Stimulated activated CD8-positive, alpha-beta memory T cell treated with anti-CD3 and anti-CD28 coated beads, Interleukin-2, amount 100 ng/mL, for 1 hour (primary cell): ENCODE measurements at places on chromosomes 6 and 20.

- DNase-seq, result no peak
Observed at GRCh38 chr6:2196079-2196679, 49.2 kb downstream of the GMDS start.

DNA sequence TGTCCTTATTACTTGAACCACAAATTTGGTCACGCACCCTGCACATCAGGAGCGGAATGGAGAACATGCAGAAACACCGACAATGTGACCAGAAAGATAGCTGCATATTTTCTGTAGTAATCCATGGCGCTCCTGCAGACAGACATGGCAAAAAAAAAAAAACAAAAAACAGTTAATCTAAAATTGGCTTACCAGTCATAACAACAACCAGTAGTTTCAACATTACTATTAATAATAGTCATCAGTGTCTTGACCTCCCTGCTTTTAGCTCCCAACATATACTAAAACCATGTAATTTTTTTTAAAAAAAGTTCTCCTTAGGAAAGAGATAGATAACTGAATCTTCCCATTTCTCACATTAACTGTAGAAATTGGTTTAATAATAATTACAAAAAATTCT lies 6.8 kb downstream of the CGA start:
- no peak for DNase-seq

DNA sequence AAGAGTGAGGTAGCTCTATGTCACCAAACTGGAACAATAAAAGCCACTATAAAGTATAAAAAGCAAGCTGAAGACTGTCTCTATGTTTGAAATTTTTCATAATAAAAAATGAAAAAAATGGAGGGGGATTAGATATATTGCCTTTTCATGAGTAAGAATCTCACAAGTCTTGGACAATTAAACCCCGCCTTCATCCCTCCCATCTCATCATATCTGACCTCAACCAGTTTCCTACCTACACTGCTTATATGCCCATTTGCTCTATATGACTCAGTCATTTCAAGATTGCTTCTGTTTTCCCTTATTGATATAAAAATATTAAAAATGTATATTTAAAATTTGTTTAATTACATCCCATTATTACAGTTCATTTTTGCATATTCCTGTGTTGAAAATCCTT lies 2.9 kb upstream of the TRIM39 start:
- no peak for DNase-seq

- DNase-seq, result no peak
Observed at GRCh38 chr6:25320459-25320858, 41.3 kb downstream of the CARMIL1 start.

GRCh38 chr20:1651268-1652058 lies 6.1 kb downstream of the SIRPG start:
- DNase-seq, result no peak

GRCh38 chr20:20366876-20367574 lies 879 bp upstream of the INSM1 start:
- DNase-seq, result no peak

DNA sequence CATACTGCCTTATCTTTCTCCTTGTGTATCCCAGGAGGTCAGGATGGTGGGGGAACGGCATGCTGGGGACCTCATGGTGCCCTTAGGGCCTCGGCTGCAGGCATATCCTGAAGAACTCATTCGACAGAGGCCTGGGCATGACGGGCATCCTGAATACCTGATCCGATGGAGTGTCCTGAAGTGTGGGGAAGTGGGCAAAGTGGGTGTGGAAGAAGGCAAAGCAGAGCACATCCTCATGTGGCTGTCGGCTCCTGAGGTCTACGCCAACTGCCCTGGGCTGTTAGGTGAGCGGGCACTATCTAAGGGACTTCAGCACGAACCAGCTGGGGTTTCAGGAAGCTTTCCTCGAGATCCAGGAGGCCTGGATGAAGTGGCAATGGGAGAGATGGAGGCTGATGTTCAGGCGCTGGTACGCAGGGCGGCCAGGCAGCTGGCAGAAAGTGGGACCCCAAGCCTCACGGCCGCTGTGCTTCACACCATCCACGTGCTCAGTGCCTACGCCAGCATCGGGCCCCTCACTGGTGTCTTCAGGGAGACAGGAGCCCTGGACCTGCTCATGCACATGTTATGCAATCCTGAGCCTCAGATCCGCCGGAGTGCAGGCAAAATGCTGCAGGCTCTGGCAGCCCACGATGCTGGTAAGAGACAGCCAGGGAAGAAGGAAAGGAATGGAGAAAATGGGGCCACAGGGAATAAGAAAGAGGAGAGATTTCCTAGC lies 2.4 kb downstream of the CUL9 start:
- DNase-seq, result no peak

GRCh38 chr6:115706324-115706723 lies 354.4 kb downstream of the FRK start:
- DNase-seq, result no peak

- no peak for DNase-seq
Observed at GRCh38 chr6:169961772-169962561, 210.5 kb downstream of the ERMARD start.

DNA sequence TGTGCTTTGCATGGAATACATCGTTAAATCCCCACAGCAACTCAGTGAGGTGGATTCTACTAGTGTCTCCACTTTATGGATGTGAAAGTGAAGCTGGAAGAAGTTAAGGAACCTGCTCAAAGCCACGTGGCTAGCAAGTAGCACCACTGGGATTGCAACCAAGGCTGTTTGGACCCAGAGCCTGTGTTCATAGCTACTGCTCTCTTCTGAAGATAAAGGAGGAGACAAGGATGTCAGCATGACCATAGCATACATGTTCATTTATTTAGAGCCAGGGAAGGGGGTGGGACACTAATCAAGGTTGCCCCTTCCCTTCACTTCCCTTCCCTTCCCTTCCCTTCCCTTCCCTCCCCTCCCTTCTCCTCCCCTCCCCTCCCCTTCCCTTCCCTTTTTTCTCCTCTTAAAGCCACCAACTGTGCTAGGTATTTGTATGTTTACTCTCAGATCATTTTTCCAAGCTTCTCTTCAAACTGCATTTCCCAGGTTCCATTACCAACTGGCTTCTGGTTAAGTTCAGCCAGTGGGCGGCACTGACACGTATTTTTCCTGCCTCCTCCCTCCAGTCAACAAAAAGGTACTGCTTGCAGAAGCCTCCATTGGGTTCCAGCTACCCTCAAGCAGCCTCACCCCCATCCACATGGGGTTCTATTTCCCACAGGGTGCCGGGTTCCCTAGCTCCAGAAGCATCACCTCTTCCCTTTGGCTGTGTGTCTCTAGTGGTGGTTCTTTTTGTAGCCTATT lies 134.9 kb downstream of the BCAS1 start:
- no peak for DNase-seq

DNA sequence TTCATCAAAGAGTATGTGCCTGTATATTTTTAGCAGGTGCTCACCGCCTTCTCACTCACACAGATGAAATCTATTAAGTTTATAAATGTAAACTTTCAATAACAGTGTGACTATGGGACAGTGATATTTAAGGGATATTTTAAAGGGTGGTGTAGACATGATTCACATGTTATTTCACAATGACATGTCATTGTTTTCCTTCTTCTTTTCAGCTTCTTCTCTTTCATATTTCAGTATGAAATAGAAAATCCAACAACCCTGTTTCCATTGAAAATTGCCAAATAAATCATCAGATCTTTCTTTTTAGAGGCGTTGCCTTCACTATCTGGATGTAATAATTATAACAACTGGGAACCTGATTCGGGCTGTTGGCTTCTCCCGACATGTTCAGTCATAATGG lies 54.8 kb downstream of the PFDN4 start:
- no peak for DNase-seq

GRCh38 chr20:3934624-3935023 lies 45.4 kb downstream of the PANK2 start:
- DNase-seq, result no peak

GRCh38 chr6:140376209-140376608 lies 1001.8 kb upstream of the CITED2 start:
- DNase-seq, result no peak

DNA sequence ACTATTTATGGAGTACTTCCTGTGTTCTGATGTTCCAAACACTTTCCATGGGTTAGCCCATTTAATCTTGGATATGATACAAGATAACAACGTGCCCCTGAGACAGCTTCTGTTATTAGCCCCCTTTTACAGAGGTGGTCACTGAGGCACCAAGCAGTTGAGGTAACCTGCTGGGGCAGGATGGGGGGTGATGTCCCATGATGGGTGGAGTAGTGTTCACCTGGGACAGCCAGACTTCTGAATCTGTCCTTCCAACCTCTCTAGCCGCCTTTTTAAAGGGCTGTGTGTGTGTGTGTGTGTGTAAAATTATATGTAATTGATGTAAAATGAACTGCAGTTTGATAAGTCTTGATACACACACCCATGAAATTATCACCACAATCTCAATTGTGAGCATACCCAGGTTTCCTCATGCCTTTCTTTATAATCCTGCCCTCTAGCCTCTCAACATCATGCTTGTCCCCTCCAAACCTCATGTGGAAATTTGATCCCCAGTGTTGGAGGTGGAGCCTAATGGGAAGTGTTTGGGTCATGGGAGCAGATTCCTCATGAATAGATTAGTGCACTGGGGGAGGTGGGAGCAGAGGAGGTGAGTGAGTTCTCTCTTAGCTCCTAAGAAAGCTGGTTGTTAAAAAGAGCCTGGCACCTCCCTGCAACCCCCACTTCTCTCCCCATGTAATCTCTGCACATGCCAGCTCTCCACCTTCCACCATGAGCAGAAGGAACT lies 39.2 kb downstream of the PLAGL2 start:
- DNase-seq, result no peak

DNA sequence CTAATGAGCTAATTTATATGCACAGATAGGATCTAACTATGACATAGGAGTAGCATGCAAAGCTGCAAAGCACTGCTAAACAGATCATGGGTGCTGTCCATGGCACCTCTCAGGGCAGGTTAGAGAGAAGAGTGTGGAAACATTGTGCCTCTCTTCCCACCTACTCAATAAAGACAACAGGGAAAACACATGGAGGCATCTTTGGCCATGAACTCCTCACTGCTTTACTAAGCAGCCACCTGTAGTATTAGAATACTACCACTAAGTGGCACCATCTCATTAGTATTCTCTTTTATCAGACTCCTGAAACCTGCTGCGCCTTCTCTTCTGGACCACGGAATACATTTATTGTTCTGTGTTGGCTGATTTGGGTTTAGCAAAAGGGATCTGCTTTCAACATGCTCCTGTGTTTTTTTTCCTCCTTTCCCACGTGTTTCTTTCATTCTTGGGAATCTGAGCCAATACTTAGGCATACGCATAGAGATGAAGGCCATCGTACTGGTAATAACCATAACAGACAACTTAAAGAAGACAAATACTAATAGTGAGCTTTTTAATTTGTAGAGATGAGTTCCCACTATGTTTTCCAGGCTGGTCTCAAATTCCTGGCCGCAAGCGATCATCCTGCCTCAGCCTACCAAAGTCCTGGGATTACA lies 9.4 kb upstream of the HDDC2 start:
- DNase-seq, result no peak

GRCh38 chr20:58228484-58229197 lies at the start of gene ANKRD60:
Gene ANKRD60, minus strand, starts transcription at chr20:58228653. Its CDS starts 0 bp downstream, at chr20:58228653.
- DNase-seq, result no peak

GRCh38 chr6:17666646-17667045 lies 40.1 kb downstream of the NUP153 start:
- no peak for DNase-seq

- DNase-seq, result no peak
Observed at GRCh38 chr6:34672657-34673043, 23.9 kb downstream of the ILRUN start.

DNA sequence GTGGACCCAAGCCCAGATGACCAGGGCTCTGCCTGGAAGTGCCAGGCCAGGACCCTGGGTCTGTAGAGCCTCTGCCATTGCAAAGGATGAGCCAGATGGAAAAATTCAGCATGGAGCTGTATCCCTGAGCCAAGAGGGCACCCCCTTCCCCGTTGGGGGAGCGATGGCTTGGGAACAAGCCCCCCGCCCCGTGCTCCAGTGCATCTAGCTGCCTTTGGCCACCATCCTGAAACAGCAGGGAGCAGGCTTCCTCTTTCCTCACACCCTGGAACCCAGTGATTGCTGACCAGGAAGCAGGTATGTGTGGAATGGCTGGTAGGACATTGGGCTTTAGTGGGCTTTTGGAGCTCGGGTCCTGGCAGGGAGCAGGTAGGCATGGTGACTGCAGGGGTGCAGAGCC lies 2.2 kb downstream of the MLN start:
- no peak for DNase-seq

GRCh38 chr6:16694781-16695578 lies 66.3 kb downstream of the ATXN1 start:
- no peak for DNase-seq

GRCh38 chr6:1515280-1515679 lies 94.4 kb upstream of the FOXC1 start:
- no peak for DNase-seq

- DNase-seq, result no peak
Observed at GRCh38 chr6:107290491-107290890, 168.9 kb downstream of the PDSS2 start.

DNA sequence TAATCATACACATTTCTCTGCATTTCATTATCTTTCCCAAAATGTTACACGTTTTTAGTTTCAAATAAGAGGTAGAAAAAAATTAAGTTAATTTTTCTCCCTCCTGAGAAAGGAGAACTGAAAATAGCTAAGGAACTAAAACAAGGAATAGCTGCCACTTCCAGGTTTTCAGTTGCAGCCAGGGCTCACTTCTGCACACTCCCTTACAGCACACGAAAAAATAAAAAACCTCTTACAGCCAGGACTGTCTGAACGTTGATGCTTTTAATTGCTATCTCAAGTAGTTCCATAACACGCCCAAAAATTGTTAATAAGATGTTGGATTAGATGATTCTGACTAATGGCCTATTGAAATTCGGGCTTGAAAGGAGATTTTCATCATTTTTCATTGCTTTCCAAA lies 153.7 kb upstream of the THBS2 start:
- DNase-seq, result no peak

DNA sequence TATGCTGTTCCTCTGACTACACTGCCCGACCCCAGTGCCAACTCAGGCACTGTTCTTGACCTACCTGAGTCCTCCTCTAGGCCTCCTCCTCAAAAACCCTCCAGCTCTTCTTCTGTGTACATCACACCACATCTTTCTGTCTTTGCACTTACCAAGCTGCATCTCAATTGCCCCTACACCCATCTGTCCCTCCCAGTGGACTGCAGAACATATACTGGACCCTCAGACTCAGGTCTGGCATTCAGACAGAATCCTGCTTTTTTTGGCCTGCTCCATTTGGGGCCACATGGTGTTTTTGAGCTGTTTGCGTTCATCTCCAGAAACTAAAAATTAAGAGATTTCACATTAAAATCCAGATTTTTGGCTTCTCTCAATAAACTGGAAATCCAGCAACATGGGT lies 23.2 kb upstream of the YWHAB start:
- no peak for DNase-seq

DNA sequence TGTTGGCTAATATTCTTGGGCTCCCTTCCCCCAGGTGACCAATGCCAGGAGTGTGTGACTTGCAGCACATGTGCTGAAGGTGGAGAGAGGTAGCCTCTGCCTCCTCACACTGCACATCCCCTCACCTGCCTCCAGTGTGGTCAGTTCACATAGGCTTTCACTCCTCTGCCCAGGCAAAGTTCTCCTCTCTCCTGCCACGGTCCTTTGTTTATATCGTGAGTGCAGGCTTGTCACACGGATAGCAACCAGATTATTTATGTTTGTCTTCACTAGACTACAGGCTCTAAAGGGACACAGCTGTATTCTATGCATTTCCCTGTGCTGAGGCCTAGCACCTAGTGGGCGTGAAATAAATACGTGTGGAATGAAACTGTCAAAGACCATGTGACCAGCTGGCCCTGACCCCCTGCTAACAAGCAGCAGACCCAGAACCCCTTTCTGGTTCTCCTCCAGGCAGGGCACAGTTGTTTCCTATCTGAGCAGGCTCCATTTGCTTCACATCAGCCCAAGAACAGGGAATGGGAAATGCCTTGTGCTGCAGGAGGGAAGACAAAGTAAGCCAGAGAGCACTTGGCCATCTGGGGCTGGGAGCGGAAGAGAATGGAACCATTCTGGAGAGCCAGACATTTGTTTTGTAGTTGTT lies 42.3 kb downstream of the UNC5CL start:
- DNase-seq, result no peak
